ENCODE measurements at places on chromosomes 3 and 15.
A peak's percentile ranks its signal among the peaks of the same experiment; 100 is the strongest.

DNA sequence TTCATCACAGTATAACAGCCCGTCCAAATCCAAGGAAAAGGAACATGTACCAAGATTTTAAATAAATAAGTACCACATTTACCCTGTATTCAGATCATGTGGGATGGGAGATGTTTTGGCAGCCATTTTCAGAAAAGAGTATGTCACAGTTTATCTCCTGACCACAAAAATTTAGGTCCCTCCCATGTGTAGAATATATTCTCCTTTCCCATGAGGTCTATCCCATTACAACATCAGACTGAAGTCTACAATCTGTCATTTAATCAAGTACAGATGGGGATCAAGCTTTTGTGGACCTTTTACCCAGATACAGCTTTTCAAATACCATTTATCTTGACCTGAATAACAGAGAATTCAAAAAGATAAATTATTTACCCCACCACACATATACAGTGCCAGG is 444.5 kb downstream of the PLOD2 start:
- peak; percentile 83 for DNase-seq

DNA sequence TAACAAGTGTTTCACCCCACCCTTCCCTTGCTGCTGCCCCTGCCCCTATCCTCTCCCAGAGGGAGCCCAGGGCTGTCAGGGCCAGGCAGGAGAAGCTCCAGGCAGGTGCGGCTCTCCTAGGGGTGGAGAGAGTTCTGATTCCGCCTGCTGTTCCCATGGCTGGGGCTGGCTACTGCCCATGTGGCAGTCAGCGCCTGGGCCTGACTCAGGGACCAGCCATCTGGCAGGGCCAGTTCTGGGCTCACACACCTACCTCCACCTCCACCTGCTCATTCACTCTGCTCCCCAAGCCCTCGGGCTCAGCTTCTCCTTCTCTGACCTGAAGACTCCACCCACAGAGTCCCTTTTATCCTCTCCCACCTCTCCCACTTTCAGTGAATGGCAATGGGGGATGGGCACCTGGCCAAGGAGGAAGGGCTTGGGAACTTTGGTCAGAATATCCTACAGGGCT is 23.4 kb downstream of the AMOTL2 start:
- DNase-seq, result no peak

- no peak for DNase-seq
These were observed 8.2 kb downstream of the ANKRD34C start for GRCh38 chr15:79290642-79291275.

GRCh38 chr3:116000311-116000710 is 377.0 kb downstream of the GAP43 start:
- peak; percentile 92 for DNase-seq

DNA sequence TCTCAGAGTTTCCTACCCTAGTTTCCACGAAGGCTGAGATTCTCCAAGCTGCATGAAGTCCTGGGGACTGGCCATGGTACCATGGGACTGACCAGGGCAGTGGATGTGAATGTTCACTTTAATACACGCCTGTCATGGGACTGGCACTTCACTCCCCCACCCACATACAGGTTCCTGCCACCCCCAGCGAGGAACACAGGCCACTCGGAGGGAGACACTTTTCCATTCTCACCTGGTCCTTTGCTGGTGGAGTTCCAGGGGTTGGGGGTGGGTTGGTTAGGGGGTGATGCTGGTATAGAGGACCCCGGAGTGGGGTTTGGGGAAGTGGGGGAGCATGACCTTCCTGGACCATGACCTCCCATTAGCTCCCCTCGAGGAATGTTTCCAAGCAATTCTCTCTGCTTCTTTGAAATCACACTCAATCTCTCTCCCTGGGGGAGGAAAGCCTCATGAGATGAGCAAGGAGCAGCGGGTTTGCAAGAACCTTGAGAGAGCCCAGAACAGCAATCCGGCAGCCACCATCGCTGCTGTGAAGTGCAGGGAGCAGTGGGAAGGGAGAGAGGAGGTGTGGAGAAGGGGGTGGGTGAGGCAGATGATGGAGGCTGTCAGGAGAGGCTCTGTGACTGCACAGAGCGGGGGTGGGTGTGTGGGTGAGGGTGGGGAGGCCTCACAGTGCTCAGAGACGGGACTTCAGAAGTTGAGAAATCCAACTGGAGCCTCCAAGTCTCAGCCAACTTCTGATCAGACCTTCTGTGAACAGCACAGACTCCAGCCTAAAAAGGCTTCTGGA is 69.7 kb downstream of the ADCY5 start:
- no peak for DNase-seq

GRCh38 chr3:124659175-124659574 is 71.1 kb upstream of the UMPS start:
- DNase-seq, result no peak

GRCh38 chr3:126971891-126972351 is 11.0 kb upstream of the PLXNA1 start:
- peak; percentile 13 for DNase-seq

GRCh38 chr3:10839167-10839566 is 23.1 kb downstream of the SLC6A11 start:
- no peak for DNase-seq

- DNase-seq, result no peak
These were observed 8.5 kb downstream of the SHOX2 start for GRCh38 chr3:158097593-158098308.

- DNase-seq, result no peak
These were observed 1020.3 kb downstream of the NAALADL2 start for GRCh38 chr3:175879417-175879816.
